ENCODE measurements at places on chromosomes 1 and 21.

GRCh38 chr1:110229348-110230001 lies 19.4 kb downstream of the KCNC4 start:
- no peak for DNase-seq

GRCh38 chr1:53454019-53454418 lies 5.2 kb upstream of the DMRTB1 start:
- no peak for DNase-seq

- DNase-seq, result no peak
Measured at GRCh38 chr1:215082532-215083382, at the start of gene KCNK2. KCNK2 (plus strand) TSS chr1:215082737; CDS start chr1:215083386, 649 bp downstream.

DNA sequence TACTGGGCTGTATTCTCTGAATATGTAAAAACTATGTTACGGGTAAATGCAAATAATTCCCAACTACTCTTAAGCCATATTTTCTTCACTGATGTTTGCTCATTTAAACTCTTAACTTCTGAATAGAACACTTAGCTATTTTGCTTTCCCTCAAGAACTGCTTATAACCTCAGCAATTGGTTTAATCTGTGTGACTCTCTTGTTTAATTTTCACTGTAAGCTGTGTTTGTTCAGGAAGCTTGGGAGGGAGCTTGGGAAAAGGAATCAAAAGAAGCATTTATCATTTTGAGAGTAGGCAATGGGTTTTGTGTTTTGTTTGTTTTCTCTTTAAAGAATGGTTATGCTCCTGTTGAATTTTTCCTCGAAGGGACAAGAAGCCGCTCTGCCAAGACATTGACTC lies 24.4 kb downstream of the GNPAT start:
- DNase-seq, result no peak

DNA sequence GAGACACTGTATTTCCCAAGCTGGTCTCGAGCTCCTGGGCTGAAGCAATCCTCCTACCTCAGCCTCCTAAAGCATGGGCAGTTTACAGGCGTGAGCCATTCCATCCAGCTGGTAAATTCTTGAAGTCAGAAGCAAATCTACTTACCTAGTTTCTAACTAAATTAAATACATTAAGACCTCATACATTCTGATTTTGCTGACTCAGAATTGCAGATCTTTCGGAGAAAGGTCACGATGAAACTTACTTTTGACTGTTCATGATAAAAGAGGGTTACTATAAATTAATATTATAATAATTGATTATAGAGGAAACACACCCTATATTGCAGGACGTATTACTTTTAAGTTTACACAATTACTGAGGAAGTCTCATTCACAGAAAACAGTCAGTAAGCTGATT lies 132.3 kb downstream of the ZZZ3 start:
- DNase-seq, result no peak

GRCh38 chr1:183164340-183164739 lies 21.7 kb upstream of the LAMC2 start:
- no peak for DNase-seq

- no peak for DNase-seq
Measured at GRCh38 chr1:182778862-182779261, 10.7 kb upstream of the NPL start.

DNA sequence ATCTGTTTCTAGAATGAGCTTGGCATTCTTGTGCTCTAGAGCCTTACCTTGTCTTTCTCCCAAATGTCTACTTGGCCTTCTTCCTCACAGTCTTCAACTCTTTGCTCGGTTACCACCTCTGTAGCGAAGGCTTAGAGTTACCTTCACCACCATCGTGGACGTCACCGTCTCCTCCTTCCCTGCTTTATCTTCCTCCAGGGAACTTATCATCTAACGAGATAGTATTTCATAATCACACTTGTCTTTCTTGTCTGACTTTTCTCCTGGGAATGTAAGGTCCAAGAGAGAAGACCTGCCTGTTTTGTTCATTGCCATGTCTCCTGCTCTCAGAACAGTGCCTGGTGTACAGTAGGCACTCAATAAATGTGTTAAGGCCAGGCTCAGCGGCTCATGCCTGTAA lies 115.6 kb downstream of the GREM2 start:
- no peak for DNase-seq

- no peak for DNase-seq
Measured at GRCh38 chr1:59738591-59739015, 76.1 kb upstream of the HOOK1 start.

DNA sequence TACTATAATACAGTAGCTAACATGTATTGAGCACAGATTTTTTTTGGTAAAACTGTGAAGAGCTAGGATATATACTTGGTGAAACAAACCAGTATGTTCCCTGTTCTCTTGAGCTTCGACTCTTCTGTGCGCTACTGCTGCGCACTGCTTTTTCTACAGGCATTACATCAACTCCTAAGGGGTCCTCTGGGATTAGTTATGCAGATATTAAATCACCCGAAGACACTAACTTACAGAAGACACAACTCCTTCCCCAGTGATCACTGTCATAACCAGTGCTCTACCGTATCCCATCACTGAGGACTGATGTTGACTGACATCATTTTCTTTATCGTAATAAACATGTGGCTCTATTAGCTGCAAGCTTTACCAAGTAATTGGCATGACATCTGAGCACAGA lies 24.7 kb downstream of the LGALS8 start:
- DNase-seq, result no peak

DNA sequence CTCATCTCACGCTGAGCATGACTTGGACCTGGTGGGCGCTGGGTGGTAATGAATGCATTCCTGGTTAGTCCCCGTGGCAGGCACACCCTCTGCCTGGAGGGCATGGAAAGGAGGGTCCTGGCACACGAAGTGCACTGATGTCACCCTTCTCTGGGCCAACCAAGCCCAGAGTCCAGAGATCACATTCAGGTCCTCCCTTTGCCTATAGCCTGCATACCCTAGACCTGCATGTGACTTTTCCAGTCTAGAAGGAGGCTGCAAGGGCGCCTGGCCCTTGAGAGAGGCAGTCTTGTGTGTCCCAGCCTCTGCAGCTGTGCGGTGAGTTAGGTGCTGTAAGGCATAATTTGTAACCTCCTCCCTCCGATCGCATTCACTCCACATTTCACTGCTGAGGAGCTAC lies 22.1 kb downstream of the PADI2 start:
- DNase-seq, result no peak

DNA sequence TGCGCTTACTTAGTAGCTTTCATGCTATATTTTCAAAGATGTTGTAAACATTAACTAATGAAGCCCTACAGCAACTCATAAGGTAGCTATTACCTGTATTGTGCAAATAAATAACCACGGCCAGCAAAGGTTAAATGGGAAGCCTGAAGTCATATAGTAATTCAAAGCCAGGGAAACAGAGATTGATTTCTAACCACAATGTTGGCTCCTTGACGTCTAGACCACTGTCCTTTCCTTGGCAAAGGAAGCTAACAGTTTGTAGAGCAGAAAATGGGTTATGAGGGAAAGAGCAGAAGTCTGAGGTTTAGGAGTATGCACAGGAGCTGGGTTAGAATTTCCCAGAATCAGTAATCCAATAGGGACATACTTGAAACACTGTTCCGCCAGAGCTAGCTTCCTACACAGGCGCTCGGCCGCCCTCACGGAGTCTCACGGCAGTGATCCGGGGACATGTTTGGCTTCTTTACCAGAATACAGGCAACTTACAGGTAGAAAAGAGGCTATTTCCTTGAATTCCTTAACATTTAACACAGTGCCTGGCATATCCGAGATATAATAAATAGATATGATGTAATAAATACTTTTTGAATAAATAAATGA lies 298.8 kb upstream of the LYPLAL1 start:
- no peak for DNase-seq

DNA sequence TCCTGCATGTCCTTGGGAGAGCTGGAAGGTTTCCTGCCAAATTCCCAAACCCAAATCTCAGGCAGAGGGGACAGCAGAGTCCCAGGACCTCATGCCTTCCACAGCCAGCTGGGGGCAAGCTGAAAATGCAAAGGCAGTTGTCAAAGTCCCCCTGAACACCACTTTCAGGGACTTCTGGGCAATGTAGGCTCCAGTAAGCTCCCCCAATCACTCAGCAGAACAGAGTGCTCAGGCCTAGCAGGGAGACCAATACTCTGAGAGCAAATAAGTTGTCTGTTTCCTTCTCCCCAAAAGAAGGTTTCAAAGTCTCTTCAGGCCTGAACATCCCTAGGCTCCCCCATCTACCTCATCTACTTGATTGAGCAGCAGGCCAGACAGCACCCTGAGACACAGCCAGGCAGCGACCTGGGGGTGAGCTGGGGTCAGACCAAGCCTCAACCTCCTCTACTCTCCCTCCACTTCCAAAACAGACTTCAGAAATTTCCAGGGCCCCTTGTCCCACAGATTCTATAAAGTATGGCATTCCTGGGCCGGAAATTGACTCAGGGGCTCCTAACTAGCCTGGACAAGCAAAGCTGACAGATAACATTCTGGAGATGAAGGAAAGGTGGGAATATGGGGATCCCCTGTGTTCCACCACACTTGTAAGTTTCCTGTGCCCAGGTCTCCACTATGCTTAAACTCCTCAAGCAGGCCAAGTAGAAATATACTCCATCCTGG lies 1.9 kb downstream of the SLC9A1 start:
- no peak for DNase-seq

DNA sequence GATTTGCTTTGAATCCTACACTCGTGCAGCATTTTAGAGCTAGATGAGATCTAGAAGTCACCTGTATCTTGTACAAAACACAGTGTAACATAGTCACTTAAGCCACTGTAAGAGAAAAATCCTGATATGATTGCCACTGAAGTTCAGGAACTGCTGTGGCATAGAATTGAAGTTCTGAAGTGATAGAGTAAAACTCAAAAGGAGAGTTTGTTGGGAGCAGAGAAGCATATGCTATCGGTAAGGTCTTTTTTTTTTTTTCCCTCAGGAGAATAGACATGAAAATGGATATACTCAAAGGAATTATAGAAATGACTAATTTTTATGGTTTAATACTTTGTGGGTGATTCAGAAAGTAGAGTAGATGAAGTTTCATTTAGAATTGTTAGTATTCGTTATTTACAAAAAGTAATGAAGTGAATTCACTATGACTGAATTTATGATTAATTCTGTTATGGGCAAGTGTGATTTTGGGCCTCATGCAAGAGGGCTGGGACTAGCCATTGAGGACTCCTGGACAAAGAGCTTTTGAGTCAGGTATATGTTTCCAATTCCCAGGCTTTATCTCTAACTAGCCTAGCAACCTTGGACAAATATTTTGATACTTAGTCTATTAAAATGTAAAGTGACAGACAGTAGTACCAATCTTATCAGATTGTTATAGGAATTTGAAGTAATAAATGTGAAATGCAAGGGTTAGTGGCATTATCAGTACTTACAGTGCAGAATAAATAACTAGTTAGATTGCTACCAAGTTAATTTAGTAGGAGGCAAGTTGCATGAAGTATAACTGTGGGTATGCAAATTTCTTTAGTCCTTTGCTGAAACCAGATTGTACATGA lies 3.1 kb downstream of the KCTD3 start:
- DNase-seq, result no peak

DNA sequence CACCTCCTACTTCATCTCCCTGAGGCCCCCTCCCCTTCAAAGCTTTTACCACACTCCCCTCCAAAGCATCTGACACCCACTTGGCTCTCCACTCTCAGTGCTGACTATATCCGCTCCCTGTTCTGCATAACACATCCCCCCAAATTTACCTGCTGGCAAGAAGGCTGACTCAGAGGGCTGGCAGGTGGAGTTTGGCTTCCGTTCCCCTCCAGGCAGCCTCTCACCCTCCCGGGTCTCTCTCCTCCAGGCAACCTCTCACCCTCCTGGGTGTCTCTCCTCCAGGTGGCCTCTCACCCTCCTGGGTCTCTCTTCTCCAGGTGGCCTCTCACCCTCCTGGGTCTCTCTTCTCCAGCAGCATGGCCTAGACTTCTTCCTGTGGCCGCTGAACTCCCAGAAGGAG lies 562.1 kb downstream of the NPHP4 start:
- DNase-seq, result no peak

- DNase-seq, result no peak
Measured at GRCh38 chr1:69888657-69889056, 316.7 kb downstream of the LRRC40 start.
